ENCODE measurements at places on chromosomes 1 and 21.
A peak's percentile ranks its signal among the peaks of the same experiment; 100 is the strongest.

DNA sequence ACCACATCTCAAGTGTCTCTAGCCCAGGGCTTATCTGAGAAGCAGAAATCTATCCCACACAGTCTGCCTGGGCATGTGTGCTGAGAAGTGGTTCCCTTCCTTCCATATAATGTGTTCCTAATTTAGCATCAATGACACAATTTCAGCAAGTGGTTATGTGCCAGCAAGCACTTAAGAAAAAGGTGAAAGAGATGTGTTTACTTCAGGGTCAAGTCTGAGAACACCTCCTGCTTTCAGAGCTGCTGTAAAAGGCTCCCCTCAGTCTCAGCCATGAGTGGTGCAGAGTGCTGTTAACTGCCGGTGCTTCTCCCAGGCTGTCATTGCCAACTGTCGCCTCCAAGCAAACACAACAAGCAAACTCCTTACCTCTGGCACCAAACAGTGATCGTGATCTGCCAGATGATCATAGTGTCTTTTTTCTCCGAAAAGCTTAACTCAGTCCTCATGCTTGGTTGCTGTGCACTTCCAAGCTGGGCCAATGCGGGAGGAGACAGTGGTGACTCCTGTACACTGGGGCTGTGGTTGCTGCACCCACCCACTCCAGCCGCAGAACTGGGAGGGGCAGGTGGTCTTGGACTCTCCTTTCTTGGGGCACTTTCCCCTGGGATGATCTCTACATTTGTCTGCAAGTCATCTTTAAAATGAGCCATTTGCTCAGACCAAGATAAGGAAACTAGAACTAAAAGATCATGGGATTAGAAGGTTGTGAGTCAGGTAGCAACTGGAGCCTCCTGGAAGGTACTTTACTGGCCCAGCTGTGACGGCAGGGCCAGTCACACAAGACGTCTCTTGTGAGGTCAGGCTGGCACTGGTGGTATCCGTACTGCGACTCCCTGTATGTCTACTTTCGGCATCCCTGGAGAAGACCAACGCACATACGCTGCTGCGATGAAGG, 32.4 kb downstream of the ATP1A1 start:
- DNase-seq, result no peak

DNA sequence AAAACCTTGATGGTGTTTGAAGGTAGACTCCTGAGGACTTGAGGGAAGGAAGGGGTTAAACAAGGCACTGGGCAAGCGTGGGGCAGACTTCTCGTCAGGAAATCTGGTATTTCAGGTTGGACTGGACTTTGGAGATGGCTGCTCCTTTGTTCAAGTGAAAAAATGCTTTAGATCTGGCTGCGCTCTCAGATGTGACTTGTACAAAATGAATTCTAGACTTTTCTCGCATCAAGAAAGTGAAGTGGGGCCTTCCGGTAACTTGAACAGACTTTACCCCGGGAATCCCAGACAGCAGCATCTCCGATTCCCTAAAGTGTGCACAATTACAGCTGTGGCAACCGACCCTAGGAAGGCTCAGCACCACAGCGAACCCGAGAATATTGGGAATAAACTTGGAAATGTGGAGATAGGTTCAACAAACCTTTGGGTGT, 44.3 kb upstream of the ERRFI1 start:
- no peak for DNase-seq

GRCh38 chr1:245434280-245434679, 279.5 kb downstream of the KIF26B start:
- no peak for DNase-seq

GRCh38 chr1:4172644-4173599, 272.9 kb upstream of the C1orf174 start:
- peak; percentile 5 for DNase-seq

DNA sequence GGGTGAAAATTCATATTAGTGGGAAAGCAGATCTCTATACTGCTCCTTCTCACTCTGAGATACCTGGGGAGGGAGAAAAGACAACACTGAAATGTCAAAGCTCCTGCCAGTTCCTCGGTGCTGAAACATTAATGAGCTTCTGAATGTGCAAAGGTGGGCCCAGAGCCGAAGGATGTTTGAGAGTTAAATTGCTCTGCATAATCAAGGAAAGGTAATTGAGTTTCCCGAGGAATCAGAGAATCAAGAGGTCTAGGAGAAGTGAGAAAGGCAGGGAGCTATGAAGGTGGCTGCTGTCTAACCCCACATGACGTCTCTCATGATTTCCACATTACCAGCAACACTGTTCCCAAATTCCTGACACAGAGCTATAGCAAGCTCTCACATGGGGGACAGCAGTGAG, 346.7 kb downstream of the SMYD3 start:
- DNase-seq, result no peak

- DNase-seq, result no peak
Measured at GRCh38 chr1:93667642-93668041, 14.0 kb downstream of the BCAR3 start.

GRCh38 chr1:18320051-18320450, 160.7 kb upstream of the KLHDC7A start:
- no peak for DNase-seq

GRCh38 chr1:208134491-208134890, 109.7 kb downstream of the PLXNA2 start:
- DNase-seq, result no peak

- peak; percentile 45 for DNase-seq
Measured at GRCh38 chr1:20446796-20447195, 39.2 kb downstream of the CAMK2N1 start.

GRCh38 chr1:237875291-237875690, 15.4 kb downstream of the ZP4 start:
- DNase-seq, result no peak

DNA sequence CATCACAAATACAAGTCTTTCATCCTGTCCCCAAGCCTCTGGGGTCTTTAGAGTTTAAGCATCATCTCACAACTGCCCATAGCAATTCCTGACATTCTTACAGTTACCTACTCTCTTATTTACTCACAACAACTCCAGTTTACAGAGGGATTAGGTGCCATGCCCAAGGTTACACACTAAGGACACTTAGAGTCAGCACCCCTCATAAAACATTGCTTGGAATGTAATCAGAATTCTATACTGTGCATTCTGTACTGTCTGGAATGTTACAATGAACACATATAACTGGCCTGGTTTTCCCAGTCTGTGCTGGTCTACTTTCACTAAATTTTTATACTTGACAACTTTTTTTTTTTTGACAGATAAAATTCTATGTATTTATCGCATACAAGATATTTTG, 14.5 kb upstream of the RBM15 start:
- DNase-seq, result no peak

DNA sequence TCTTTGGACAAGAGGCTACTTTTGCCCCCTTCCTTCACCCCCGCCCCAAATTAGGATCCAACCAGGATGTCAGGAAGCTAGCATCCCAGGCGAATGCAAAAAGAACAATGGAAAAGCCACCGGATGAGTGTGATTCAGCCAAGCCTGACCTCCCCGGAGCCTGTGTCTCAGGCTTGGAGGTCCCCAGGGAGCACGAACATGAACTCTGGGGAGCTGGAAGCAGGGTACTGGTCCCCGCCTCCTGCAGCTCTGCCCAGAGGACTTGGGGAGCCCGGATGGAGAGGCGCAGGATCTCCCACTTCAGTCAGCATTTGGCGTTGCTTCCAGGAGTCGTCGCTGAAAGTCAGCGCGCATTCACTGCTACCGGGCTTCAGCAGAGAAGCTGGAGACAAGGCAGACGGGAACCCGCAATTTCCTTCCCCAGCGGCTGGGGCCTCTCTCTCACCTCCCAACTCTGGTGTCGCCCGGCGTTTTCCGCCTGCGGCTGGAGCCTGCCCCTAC, 1.8 kb upstream of the TBX15 start:
- DNase-seq, result no peak

DNA sequence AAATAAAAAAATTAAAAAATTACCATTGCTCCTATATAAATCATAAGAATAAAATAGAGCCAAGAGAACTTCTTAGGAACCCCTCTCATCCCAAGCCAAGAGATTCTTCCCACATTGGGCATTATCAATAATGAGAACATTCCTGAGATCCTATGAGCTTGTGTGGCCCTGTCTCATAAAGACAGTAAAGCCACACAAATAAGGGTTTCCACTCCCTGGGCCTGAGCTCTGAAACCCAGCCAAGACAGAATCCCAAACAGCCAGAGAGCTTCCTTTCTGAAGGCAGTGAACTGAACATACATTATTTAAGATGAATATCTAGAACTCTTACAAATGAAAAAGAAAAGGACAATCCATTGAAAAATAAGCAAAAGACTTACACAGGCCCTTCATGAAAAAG, 68.3 kb downstream of the SLC45A1 start:
- DNase-seq, result no peak

DNA sequence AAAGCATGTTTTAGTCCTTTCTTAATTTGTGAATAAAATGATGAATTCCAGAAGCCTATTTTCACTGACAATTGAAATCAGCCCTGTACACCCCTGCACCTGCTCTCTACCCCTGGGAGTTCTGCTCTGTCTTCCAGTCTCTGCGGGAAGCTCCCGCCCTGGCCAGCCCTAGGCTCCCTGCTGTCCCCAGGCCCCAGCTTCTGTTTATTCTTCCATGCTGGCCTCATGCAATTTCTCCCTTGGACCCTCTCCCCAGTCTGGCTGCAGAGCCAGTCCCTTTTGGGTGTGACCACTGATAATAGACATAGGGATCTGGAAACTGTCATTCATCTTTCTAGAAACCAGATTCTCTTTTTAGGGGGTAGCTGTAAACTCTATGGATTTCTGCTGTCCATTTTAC, 258.6 kb downstream of the GRIK3 start:
- no peak for DNase-seq

- peak; percentile 70 for DNase-seq
Measured at GRCh38 chr1:117686907-117687306, 81.1 kb downstream of the TENT5C start.

DNA sequence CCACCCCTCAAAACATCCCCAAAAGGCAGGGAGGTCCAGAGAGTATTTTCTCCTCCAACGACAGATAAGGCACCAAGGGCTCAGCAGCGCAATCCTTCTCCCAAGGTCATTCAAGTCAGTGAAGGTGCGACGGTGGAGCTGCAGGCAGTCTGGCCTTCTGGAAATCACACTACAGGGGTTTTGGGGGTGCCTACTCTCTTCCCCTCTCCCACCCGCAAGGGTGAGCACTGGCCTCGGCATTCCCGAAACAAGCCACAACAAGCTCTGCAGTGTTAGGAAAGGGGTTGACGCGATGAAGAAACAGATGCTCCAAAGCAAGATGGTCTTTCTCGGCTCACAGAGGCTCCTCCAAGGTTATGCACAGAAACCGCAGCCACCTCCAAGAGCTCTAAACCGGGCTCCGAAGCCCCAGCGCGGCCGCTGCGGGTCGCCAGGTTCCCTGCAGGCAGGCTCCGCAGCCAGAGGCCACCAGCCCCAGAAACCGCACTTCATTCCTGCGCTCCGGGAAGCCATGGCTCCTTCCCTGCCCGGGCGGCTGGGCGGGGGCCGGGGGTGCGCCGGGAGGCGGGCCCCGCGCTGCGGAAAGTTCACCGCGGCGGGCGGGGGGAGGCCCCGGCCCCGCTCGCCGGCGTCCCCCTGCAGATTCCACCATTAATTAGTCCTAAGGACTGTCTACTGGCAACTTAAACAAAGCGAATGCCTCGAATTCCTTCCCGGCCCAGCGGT, 1.1 kb downstream of the LUZP1 start:
- DNase-seq, result peak; percentile 84

GRCh38 chr1:232548691-232549090, 81.2 kb downstream of the SIPA1L2 start:
- DNase-seq, result no peak

GRCh38 chr1:100391675-100392074, 39.4 kb downstream of the CDC14A start:
- no peak for DNase-seq

DNA sequence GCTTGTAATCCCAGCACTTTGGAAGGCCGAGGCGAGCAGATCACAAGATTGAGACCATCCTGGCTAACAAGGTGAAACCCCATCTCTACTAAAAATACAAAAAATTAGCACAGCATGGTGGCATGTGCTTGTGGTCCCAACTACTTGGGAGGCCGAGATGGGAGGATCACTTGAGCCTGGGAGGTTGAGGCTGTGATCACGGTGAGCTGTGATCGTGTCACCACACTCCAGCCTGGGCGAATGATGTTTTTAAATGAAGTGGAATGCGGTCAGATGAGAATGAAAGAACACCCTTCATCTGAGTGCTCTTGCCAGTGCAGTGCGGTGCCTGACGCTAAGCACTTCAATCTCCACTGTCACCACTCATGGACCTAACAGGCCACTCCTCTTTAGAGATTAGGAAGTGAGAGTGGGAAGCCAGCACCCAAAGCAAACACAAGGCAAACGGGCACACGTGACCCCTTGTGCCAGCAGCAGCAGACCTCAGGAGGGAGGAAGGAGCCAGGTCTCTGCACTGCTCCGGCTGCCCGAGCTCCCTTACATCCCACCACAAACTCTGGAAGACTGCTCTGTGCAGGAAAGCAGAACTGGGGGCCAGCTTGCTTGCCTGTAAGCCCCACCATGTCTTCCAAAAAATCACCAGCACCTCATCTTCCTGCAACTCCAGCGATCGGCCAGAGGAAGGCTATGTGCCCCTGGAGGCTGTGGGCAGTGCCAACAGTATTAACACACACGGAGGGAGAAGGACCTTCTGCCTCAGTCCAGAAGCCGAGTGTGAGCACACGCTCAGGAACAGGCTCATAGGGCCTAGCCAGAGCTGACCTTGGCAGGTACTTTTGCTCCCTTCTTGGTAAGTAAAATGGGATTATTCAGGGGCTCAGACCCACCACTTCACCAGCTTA, 9.7 kb downstream of the CTNNBIP1 start:
- DNase-seq, result no peak

DNA sequence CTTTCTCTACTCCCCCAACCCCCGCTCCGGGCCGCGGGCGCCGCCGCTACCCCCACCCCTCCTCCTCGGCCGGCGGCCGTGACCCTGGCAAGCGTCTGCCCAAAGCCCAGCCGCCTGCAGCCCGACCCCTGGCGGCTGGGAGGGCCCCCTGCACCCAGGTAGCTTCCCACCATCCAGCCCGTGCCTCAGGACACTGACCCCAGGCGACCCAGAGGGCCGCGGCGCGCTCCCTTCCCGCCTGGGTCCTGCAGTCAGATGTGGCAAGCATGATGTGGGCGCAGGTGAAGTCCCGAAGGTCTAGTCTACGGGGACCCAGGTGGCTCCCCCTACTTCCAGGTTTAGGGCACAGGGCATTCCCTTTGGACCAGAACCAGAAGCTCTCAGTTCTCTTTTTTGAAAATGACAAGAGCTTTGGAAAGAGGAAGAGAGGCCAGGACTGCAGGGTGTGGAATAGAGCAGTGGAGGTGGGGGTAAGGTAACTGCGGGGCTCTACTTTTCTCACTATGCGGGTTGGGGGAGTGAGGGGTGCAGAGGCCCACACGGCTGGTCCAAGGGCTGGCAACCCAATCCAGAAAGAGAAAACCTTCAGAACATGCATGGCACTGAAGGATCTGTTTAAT, at the start of gene DENND4B:
DENND4B (minus strand) TSS at position 97 of the 620 bp plus-strand sequence. CDS start 2,344 bp downstream, outside the sequence.
- DNase-seq, result peak; percentile 97
